ENCODE measurements at places on chromosomes 6 and 20. TPM values are rescaled to one million over a fixed set of nuclear protein-coding genes. Genes with fewer than 3 reads are reported as not detected.

DNA sequence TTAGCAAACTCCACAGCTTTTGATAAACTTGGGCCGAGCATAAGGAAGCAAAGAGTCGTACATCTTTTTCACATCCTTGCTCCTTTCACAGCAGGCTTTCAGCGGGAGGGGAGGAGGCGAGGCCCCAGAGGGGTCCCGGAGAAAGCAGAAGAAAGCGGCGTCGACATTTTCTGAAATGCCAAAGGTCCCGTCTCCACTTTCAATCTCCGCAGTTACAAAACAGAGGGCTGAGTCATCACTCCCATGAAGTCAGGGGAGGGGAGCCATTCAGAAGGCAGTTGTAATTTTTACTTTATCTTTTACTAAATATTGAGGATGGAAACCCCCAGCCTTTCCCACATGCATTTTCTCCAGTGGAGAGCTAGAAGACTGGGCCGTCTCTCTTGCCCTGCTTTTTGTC is 174.2 kb upstream of the THBS2 start:
- no peak for DNase-seq
- H3K27me3 ChIP-seq = no peaks in the 10 kb centered on the region
- no peak overlapping the region for H3K4me3 ChIP-seq
- no peaks in the 10 kb centered on the region for H3K4me1 ChIP-seq

DNA sequence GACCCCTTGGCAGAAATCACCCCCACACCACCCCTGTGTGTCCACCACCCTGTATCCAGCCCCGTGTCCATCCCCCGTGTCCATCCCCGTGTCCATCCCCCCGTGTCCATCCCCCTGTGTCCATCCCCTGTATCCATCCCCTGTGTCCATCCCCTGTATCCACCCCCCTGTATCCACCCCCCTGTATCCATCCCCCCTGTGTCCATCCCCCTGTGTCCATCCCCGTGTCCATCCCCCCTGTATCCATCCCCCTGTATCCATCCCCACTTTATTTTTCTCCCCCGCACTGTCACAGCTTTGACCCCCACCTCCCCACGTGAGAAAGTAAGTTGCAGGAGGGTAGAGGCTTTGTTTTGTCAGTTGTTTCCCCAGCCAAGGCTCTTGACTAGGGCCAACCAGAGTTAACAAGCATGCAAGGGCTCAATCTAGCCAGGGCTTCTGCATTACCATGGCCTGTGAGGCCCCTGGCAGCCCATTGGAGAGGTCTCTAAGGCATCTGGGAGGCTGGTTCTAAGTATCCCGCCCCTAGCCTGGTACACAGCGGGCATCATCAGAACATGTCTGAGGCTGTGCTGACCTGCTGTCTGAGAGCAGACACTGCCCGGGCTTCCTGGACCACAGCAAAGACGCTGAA is 18.1 kb upstream of the SIRPA start:
- DNase-seq = no peak
- H3K4me1 ChIP-seq = no peaks in the 10 kb centered on the region
- H3K27me3 ChIP-seq = peaks cover 5% of the 10 kb centered on the region
- H3K4me3 ChIP-seq = no peak overlapping the region

The COL9A1 gene
- total RNA-seq = not detected

The MKKS gene
- 7.4 TPM for total RNA-seq

DNA sequence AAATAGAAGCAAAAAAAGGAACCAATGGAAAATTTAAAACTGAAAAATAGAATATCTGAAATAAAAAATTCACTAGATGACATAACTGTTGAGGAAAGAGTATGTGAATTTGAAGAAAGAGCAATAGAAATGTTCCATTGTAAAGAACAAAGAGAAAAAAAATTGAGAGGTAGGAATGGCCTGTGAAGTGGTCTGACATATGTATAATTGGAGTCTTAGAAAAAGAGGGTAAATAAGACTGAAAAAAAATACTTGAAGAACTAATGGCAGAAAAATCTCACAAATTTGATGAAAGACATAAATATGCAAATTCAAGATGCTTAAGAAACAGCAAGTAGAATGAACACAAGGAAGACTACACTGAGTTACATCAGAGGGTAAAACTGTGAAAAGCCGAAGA is 93.4 kb downstream of the QKI start:
- no peak overlapping the region for H3K27ac ChIP-seq
- no peak overlapping the region for H3K4me3 ChIP-seq
- H3K36me3 ChIP-seq = peaks cover 42% of the 10 kb centered on the region
- H3K27me3 ChIP-seq = no peaks in the 10 kb centered on the region
- no peak for DNase-seq

DNA sequence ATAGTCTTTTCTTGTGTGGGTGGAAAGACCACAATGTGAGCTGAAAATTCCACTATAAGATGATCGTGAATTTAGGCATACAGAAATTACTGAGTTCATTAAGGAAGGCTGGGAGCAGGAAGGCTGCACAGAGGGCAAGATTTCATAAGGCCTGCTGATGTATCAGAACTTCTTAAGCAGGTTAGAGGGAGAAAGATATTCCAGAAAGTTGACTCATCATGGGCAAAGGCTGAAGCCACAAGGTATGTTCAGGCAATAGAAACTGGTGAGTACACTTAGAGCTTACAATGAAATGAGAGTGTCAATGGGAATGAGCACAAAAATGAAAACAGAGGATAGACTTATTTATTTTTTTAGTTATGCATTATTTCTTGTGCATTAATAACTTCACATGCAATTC is 618.6 kb downstream of the CBLN4 start:
- no peaks in the 10 kb centered on the region for H3K4me1 ChIP-seq
- H3K27me3 ChIP-seq = no peaks in the 10 kb centered on the region
- no peak for DNase-seq
- H3K36me3 ChIP-seq = no peaks in the 10 kb centered on the region

The PSMB9 gene
- total RNA-seq = 210 TPM

DNA sequence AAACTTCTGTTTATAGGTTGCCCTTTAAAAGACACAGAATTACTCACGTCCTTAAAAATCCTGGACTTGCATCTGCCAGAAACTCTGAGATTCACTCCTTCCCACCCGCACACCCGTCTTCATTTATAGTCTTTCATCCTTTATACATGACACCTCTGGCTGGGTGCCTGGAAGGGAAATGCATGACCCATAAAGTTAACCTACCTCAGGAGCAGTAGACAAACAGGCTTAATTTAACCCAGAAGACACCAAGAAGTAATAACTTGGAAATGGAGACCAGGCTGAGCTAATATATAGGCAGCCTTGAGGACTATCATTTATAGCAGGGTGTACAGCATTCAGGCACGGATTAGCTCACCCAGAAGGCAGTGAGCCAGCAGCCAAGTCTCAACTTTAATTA is 429.0 kb upstream of the NRSN1 start:
- no peak overlapping the region for H3K4me3 ChIP-seq
- no peaks in the 10 kb centered on the region for H3K4me1 ChIP-seq
- DNase-seq = no peak

DNA sequence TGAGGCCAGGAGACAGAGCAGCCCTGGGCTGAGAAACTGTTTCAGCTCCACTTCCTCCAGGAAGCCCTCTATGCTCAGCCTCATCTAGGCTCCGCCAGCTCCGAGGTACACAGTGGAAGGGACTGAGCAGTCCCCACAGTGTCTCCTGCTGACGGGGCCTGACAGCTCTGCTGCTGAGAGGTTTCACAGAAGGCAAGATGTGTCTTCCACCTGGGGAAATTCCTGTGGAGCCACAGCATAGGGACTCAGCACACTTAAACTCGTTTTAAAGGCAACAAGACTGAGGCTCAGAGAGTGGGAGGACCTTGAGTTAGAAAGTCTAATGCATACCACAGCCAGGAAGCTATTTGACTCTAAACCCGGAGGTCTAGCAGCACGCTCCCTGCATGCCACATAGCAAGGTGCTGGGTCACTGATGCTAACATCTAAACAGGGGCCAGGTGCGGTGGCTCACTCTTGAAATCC is 6.8 kb downstream of the ADA start:
- H3K4me3 ChIP-seq = peak overlapping the region; percentile 44
- H3K27ac ChIP-seq = peak overlapping the region; percentile 89
- H3K27me3 ChIP-seq = no peaks in the 10 kb centered on the region
- DNase-seq = peak; percentile 64

- no peak overlapping the region for H3K4me3 ChIP-seq
- peaks cover 2% of the 10 kb centered on the region for H3K4me1 ChIP-seq
- DNase-seq = peak; percentile 7
- no peaks in the 10 kb centered on the region for H3K36me3 ChIP-seq
These were observed 42.6 kb upstream of the TMEM170B start for GRCh38 chr6:11494786-11495564.

- H3K27me3 ChIP-seq = no peaks in the 10 kb centered on the region
- H3K4me1 ChIP-seq = peaks cover 42% of the 10 kb centered on the region
- H3K36me3 ChIP-seq = no peaks in the 10 kb centered on the region
These were observed 585.3 kb upstream of the ARID1B start for GRCh38 chr6:156191895-156192294.

DNA sequence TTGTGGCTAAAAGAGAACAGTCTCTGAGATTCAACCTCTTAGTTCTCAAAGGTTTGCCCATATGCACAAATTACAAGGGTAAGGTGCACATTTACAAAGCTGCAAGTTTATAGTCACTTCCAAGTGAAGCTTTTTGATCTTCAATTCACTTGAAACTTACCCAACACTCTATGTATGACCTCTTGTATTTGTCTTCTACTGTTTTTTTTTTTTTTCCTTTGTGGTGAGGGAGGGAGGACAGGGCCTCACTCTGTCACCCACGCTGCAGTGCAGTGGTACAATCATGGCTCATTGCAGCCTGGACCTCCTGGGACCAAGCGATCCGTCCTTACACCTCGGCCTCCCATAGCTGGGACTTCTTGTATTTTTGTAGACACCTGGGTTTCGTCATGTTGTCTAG is 4.5 kb upstream of the FOXO3 start:
- no peaks in the 10 kb centered on the region for H3K36me3 ChIP-seq
- no peak overlapping the region for H3K27ac ChIP-seq
- DNase-seq = no peak
- H3K4me3 ChIP-seq = no peak overlapping the region
- H3K27me3 ChIP-seq = peaks cover 3% of the 10 kb centered on the region

DNA sequence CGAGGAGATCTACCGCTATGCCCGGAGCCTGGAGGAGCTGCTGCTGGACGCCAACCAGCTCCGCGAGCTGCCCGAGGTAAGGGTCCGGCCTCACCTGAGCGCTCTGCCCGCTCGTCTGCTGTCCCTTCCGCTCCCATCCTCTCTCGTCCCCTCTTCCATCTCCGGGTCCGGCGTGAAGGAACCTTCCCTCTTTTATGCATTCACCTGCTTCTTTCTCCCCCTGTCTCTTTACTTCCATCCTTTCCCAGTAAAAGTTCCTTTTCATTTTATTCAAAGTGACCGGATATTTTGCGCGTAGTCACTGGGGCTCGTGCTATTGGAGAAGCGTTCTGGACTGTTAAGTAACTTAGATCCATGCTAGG is 516 bp downstream of the LRRC1 start:
- H3K27ac ChIP-seq = peak overlapping the region; percentile 17
- H3K36me3 ChIP-seq = no peaks in the 10 kb centered on the region
- H3K27me3 ChIP-seq = peaks cover 22% of the 10 kb centered on the region

DNA sequence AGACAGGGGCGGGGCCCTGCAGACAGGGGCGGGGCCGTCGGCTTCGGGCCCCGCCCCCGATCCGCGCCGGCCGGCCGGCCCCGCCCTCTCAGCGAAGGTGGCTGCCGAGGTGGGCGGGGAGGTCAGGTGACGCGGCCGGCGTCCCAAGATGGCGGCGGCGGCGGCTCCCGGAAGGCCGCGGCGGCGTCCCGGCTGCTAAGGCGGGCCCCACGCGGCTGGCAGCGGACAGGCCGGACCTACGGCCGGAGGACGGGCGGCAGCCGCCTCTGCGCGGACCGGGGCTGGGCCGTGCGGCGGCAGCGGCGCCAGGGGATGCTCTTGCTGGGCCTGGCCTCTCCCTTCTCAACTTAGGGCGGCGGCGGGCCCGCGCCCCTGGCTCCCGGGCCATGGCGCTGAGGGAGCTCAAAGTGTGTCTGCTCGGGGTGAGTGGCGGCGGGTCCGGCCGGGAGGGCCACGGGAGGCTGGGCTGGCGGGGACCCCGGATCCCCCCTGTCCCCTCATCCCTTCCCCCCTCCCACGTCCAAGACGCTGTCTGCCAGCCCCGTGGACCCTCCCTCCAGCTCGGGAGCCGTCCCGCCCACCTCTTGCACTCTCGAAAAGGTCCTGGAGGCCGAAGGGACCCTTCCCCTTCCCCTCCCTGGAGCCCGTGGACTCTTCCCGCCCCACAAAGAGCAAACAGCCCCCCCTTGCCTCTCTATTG is at the start of gene RAB22A:
Gene RAB22A, plus strand, starts transcription at position 125 of the 700 bp plus-strand sequence. Its CDS starts 262 bp downstream, at position 387.
- H3K4me3 ChIP-seq = peak within 1 kb of the TSS; percentile 89
- peak; percentile 93 for DNase-seq
- H3K27ac ChIP-seq = peak within 1 kb of the TSS; percentile 90
- no peaks in the 10 kb centered on the region for H3K27me3 ChIP-seq
- peaks cover 70% of the 10 kb centered on the region for H3K4me1 ChIP-seq
- H3K36me3 ChIP-seq = peaks cover 27% of the 10 kb centered on the region

DNA sequence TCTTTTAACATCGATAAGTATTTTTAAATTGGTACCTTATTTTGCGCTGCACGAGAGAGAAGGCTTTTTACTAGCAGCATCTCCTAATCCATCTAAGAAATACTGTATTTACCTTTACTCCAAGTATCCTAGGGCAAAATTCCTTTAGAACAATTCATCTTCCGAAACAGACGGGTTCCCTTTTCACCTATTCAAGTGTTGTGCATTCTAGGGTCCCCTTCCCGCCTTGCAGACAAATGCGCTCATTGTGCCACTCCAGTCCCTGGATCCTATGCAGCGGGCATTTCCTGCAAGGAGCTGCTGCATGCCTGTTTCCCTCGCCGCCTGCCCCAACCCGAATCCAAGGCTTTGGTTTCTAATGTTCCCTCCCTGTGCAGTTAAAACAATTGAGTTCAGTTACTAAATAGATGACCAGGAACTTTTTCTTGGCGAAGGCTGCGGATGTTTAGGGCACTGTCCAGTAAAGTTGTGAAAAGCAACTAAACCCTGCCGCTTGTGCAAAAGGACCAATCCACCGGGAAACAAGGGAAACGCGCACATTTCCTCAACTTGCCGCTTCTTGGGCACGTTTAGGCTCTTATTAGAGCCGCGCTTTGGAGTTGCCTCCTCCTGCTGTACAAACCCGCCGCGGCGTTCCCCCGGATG is 556 bp upstream of the SCAF8 start:
- no peak for DNase-seq
- H3K36me3 ChIP-seq = peaks cover 19% of the 10 kb centered on the region
- H3K4me3 ChIP-seq = peak overlapping the region; percentile 86
- H3K4me1 ChIP-seq = peaks cover 37% of the 10 kb centered on the region
- H3K27me3 ChIP-seq = no peaks in the 10 kb centered on the region

DNA sequence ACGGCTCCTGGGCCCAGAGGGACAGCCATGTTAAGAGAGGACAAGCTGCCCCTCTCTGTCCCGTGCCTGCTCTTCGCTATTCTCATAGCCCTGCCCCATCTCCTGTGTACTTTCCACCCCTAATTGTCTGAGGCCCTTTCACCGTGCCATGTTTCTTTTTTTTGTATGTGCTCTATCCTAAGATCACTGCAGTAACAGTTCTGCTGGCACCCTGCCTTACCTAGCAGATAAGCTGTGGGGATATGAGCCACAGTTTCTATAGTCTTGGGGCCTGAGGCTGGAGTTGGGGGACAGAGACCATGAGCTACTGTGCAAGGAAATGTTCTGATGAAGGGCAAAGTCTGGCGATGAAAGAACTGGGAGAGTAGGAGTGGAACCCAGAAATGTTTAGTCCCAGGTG is 269.5 kb upstream of the CITED2 start:
- no peaks in the 10 kb centered on the region for H3K36me3 ChIP-seq
- H3K4me1 ChIP-seq = peaks cover 5% of the 10 kb centered on the region

All from activated CD4-positive, alpha-beta T cell treated with anti-CD3 and anti-CD28 coated beads for 36 hours (primary cell).